ENCODE measurements at places on chromosomes 3 and 15.

DNA sequence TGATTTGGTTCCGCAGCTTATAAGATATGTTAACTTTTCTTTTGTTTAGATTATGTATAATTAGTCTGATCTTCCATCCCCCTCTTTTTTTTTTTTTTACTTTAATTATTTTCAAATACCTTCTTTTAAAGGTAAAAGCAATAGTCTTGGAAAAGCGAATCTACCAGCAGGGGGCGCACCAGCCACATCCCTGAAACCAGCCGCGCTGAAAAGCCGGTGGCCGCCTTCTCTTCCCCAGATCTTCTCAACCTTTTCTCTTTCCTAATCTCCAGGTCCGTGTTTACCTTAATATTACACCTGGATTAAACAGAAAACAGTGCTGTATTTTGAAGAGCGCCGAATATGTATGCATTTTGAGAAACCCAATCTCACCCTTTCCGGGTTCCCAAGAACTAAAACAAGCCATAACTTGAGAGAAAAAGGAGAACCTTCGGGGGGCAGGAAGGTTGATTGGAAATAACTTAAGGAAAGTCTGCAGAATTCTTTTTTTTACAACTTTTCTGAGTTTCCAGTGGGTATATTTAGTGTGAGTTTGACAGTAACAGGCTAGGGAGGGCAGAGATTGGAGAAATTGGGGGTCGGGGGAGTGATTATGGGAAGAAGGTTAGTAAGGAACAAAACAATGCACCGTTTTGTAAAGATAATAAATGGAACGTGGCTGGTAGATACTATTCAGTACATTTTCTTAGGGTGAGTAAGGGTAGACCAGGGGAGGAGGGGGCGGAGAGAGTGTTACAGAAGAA is 2.0 kb upstream of the SOX2 start:
- DNase-seq: peak; percentile 44

DNA sequence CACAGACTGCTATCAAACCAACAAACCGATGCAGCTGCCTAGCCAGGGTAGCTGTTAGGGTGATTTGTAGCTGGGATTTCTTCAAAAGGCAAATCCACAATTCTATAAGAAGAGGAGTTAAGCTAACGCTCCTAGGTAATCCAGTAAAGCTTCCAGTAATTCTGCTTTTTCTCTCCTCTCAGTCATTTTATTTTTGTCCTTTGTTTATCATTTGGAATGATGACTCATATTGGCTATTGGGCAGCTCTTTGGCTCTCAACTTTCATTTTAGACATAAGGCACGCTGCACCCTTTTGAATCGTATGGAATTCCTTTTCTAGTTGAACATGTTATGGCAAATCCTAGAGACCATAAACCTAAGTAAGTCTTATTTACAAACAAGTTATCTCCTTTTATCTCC is 53.2 kb upstream of the PPARG start:
- no peak for DNase-seq

DNA sequence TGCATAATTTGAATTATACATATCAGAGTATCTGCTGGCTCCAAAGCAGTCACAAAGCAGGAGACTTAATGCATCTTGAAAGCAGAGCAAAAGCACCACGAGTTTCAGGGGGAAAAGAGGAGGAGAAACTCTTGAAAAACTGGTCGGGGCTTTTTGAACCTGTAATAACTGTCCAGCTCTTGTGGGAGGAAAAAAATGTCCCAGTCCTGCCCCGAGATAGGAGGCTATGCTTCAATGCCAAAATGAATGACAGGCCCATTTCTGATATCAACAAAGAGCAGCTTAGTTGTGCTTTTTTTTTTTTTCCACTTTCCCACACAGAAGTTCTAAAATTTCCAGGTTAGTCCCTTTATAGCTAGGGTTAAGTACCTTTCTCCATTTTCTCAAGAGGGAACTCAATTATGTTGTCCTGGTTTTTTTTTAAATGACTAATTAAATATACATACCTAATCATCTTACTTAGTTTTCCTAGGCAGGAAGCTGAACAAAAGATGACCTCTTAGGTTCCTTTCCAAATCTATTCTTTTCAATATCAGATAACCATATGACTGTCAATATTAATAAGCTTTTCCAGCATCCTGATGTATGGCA is 120.2 kb downstream of the TFDP2 start:
- DNase-seq: no peak

DNA sequence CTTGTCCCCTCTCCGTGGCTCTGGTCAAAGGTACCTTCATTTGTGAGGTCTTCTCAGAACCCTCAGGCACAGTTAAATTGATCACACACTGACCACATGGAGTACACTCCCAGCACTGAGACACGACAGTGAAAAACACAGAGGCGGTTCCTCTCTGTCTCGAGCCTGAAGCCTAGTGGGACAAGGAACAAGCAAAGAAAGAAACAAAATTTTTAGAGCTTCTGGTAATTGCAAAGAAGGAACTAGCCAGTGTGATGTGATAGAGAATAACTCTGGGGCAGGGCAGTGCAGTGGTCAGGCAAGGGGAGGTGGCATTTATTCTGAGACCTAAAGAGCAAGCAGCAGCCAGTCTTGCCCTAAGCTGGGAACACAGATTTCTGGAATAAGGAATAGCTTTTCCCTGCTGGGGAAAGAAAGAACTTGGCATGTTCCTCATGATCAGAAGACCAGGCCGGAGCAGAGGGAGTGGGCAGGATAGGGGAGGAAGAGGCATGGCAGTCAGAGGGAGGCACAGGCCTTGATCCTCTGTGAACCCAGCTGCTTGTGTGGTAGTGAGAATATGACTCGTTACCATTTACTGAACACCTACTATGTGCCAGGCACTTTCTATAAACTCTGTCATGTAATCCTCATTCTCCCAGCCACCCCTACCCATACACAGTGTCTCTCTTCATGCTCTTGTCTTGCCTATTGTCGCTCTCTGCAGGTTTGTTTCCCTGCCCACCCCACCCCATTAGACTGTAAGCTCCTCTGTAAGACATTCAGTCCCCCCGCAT is 262.3 kb upstream of the HES1 start:
- DNase-seq: no peak

- DNase-seq: no peak
Measured at GRCh38 chr15:92118162-92118935, 264.8 kb downstream of the SLCO3A1 start.

GRCh38 chr3:157830556-157831236 is 275.5 kb downstream of the SHOX2 start:
- no peak for DNase-seq

GRCh38 chr15:49706805-49707204 is 86.0 kb downstream of the DTWD1 start:
- no peak for DNase-seq

GRCh38 chr3:137035631-137036030 is 77.8 kb downstream of the IL20RB start:
- DNase-seq: peak; percentile 37

All from RKO (cell line).